ENCODE measurements at places on chromosomes 11 and 22.

DNA sequence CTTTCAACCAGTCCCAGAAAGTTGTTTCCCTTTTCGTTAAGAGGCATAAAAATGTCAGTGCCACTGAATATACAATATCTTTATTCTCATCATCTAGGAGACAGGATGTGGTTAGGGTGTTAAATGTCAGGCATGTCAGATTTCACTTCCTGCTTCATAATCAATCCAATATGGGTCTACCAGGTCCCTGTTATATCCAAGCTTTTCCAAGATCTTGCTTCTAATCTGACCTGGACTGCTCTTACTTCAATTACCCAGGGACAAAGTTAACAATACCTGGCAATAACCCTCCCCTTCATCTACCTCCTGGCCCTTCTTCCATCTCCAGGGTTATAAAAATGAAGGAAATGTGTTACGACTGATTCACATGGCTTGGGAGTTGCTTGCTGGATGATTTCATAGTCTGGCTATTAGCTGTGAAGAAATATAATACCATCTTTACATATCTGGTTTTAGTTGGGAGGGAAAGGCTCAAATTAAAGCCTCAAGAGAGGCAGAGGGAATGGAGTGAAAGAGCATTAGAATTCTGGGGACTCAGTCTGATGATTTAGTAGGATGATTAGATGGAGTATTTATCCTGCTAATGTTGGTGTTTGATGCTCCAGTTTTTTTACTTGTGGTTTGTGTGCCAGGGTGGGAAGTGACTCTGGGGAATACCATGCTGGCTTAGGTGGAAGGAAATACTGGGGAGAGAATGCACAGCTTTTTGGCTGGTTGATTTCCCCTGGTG, 534.3 kb downstream of the ETS1 start:
- no peak for DNase-seq

- no peak for DNase-seq
Observed at GRCh38 chr11:117934526-117935307, 5.5 kb upstream of the TMPRSS13 start.

GRCh38 chr11:16299884-16300782, 56.2 kb downstream of the SOX6 start:
- no peak for DNase-seq

DNA sequence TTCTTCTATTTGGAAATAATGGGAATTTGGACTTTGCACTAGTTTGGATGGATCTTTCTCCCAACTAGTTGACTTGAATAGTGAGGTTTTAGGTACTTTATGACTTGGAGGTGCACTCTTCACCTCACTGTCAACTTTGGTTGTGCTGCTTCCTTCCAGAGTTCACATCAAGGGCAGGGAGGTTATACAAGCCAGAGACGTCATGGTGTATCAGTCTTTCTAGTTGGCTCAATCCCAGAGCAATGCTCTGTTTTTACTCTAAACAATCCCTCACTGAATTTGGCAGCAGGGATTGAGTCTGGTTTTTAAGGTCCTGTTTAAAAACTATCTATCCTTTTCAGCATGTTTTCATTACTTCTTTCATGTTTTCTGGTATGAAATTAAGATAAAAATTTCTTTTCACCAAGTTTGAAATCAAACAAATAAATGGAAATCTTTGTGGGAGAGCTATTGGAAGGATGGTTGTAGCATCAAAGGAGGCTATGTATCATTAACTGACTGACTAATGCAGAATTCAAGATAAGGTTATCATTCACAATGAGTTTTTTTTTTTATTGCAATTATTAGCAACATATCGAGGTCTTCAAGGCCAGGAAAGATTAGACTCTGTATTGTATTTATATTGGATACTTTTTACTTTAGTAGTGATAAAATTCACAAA, 28.0 kb upstream of the ZBED5 start:
- DNase-seq, result no peak

DNA sequence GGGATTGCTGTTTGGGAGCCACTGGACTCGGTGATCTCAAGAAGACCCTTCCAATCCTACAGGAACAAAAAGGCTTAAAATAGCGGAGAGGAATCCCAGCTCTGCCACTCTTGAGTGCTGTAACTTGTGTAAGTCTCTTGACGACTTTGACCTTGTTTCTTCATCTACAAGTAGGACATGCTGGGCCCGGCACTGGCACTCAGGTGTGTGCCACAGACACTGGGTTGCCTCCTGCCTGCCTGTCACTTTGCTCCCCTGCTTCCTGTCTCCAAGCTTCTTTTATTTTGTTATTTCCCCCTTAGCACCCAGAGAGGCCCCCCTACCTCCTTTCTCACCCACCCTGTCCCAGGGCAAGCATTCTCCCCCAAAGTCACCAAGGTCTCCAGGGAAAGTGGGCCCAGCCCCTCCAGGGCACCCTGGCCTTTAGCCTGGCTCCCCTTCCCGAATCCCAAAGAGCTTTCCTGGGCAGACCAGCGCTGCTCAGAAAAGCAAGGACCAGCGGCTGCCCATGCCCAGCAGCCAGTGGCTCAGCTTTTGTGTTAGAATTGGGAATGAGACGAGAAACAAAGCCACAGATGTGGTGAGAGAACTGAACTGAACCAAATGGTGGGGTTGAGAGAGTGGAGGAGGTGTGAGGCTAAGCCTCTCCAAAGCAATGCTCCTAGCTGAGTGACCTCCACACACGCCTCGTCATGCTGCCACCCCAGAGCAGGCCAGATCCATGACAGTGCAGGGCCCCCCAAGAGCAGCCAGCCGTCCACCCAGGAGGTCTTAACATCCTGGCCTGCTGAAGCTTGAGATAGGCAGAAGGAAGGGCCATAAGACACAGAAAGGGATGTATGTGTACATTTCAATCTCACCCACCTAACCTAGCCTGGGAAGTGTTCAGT, 4.5 kb downstream of the TRIM29 start:
- DNase-seq, result no peak

DNA sequence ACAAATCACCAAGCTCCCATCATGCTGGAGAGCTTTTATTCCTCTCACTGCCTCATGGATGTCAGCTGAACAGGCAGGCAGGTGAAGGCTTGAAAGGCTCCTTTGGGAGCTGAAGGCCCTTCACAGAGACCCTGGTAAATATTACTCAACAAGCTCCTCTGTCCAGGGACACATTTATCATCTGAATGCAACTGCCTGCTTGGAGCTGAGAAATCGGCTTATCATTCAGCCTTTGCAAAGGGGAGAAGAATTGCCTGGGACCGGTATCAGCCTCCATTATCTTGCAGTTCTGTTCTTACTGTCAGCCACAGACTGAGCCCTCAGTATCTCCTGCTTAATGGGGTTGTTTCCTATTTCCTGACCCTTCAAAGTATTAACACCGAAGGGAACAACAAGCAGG, 113.8 kb upstream of the PITPNB start:
- DNase-seq, result no peak

DNA sequence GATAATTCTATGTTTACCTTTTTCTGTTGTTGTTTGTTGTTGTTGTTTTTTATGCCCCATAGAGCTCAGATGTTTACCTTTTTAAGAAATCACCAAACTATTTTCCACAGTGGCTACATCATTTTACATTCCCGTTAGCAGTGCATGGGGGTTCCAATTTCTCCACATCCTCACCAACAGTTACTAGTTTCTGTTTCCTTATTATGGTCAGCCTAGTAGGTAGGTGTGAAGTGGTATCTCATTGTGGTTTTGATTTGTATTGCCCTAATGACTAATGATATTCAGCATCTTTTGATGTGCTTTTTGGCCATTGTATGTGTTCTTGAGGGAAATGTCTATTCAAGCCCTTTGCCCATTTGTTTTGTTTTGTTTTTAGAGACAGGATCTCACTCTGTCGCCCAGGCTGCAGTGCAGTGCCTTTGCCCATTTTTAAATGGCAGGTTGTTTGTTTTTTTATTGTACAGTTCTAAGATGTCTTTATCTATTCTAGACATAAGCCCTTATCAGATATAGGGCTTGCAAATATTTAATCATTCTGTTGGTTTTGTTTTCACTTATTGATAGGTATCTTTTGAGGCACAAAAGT, 27.5 kb downstream of the CHEK2 start:
- no peak for DNase-seq

DNA sequence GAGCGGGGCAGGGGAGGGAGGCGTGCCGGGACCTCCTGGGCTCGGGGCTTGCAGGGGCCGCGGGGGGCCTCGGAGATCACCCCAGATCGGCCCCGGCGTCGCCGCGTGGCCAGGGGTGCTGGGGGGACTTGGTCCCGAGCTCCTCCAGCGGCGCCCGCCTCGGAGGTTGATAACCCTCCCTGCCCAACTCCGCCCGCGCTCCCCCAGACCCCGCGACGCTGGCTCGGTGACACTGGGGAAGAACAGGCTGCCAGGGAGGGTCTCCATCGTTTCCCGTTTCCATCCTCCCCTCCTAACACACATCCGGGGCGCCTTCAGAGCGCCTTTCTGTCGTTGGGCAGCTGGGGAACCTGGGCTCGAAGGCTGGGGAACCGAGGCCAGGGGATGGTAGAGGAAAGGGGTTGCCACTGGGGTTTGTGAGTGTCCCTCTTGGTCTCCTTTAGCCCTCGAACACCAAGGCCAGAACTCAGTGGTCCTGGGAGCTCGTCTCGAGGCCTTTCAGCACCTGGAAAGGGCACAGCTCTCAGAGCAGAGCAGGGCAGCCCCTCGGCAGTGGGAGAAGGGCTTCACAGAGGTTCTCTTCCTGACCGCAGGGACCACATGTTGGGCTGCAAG, 431 bp downstream of the SLC37A2 start:
- DNase-seq, result no peak

DNA sequence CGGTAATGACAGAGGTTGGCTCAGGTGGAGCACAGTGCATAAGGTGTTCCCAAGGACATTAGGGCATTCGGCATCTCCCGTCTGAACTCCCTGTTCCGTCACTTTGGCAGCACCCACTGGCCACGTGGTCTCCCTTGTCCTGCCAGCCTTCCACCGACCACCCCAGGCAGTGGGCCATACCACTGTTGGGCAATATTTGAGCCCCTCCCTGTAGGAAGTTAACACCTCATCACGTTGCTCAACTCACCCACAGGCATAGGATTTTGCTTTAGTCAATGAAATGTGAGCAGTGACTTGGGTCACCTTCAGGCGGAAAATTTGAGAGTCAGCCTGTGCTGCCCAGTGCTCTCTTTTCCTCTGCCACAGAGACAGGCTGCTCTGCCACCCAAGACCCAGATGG, 44.0 kb downstream of the SERPINH1 start:
- DNase-seq, result no peak

GRCh38 chr11:31825838-31826484, 14.8 kb upstream of the PAX6 start:
- no peak for DNase-seq

- no peak for DNase-seq
Observed at GRCh38 chr11:1770528-1770927, 6.8 kb upstream of the CTSD start.

- DNase-seq, result no peak
Observed at GRCh38 chr22:47113853-47114415, 351.5 kb downstream of the TBC1D22A start.

GRCh38 chr11:74325649-74326645, 14.5 kb upstream of the P4HA3 start:
- DNase-seq, result peak; percentile 70

- DNase-seq, result no peak
Observed at GRCh38 chr11:76610371-76610770, 60.2 kb downstream of the LRRC32 start.

GRCh38 chr11:74818283-74818946, 69.8 kb downstream of the RNF169 start:
- no peak for DNase-seq

- no peak for DNase-seq
Observed at GRCh38 chr11:58086528-58086927, 38.8 kb downstream of the OR9I1 start.

DNA sequence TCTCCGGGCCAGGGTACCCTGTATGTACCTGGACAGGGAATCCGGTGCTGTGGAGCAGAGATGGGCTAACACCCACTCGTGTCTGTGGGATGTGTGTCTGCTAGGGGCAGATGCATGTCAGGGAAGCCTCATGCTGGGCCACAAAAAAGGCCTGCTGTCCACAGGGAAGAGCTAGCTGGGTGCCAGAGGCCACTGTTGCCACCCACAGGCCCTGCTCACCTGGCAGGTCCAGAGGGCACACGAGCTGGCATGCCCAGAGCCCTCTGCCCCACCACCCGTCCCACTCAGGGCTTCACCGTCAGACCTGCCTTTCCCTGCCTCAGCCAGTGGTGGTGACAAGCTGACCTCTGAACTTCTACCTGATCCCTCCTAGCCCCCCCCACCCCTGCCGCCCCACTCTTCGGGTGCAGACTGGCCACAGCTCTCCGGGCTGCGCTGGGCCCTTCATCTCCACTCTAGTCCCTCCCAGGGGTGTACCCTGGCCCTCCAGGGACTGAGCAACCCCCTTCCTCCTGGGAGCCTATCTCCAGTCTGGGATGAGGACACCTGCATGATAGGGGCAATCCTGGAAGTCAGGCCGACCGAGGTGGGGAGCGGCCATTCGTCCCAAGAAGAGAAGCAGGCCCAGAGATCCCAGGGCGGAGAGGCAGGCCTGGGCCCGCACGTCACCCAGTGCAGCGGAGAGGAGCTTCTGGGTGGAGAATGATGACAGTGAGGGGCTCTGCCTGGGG, 1.4 kb downstream of the SLC25A22 start:
- DNase-seq, result no peak

GRCh38 chr11:128507936-128508335, 79.4 kb downstream of the ETS1 start:
- DNase-seq, result no peak

DNA sequence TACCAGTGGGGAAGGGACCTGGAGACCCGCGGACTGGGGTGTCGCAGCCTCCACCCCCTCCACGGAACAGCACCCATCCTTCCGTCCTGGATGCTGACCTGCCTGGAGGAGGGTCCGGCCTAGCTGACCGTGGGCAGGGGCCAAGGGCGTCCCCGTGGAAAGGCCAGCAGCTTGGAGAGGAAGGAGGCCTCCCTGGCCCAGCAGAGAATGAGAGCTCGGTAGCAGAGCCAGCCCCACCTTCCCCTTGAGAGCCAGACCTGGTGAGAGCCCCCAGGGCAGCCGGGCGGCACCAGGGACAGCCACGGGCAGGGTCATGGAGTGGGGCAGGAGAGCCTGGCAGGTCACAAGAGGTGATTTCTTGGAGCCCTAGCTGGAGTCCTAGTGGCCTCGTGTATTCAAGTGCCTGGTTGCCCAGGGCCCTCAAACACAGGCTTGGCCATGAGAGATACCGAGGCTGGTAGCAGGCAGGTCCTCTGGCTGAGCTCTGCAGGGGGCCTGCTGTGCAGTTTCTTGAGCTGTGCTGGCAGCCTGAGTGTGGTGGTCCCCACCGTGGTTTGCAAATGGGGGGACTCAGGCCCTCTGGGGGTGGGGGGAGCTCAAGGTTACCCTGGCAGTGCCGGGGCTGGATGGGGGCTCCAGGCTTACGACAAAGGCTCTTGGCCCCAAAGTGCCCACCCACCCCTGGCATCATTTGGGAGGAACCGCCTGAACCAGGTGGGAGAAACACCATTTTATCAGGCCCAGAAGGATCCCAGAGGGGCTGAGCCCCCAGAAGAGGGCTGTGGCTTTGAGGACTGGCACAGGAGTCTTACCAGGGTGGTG, 7.6 kb downstream of the TSPAN32 start:
- DNase-seq, result no peak

GRCh38 chr11:26027887-26028286, 304.0 kb upstream of the ANO3 start:
- no peak for DNase-seq

Measured in AG04450 (cell line).